ENCODE measurements at places on chromosomes 6 and 20.
A peak's percentile ranks its signal among the peaks of the same experiment; 100 is the strongest.

DNA sequence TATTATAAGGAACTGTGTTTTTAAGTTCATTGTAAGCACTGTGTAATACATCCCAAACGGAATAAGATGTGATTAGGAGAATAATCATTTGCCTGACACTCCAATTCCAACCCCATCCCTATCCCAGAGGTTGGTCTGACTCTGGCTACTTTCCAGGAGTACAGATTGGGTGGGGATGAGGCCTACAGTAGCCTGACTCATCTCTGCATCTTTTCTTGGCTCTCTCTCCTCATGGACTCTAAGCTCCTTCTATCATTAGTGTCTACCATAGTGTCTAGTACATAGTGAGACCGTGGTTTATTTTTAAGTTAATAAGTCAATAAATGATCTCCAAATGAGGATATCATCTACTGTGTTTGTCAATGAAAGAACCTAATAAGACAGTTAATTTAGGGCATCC is 92.2 kb upstream of the CNKSR3 start:
- DNase-seq: no peak

DNA sequence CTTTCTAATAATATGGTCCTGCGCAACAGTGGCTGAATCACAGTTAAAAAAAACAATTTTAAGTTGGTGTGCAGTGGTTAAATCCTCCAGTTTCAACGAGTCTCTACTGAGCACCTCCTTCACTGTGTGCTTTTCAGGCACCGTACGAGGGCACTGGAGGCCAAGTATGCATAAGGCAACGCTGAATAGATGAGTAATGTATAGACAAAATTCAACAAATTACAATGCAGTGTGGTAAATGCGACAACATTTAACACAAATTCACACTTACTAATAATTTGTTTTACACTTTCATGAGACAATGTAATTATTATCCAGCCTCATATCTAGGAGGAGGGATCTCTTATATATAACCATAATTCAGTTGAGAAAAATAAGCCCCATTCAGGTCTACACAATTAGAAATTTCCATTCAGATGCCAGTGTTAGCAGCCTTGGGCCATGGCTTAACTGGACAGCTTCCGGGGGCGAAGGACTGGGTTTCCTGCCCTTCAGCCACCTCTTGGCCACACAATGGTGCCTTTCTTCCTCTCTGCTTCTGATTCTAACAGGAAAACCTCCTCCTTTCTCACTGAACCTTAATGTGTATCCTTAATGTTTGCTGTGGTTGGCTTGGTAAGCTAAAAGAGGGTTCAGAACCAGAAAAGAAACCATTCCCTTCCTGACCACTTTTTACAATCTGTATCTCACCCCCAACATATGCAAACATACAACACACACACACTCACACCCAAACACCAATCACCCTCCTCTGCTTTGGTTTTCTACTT is 51.9 kb downstream of the B4GALT5 start:
- DNase-seq: no peak

GRCh38 chr6:140382355-140382754 is 1007.9 kb upstream of the CITED2 start:
- DNase-seq: no peak

GRCh38 chr20:13464702-13465101 is 174.0 kb downstream of the TASP1 start:
- no peak for DNase-seq

DNA sequence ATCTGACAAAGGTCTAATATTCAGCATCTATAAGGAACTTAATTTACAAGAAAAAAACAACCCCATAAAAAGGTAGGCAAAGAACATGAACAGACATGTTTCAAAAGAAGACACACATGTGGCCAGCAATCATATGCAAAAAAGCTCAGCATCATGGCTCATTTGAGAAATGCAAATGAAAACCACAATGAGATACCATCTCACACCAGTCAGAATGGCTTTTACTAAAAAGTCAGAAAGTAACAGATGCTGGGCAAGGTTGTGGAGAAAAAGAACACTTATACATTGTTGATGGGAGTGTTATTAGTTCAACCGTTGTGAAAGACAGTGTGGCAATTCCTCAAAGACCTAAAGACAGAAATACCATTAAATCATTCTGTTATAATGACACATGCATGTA is 289.9 kb upstream of the MMS22L start:
- no peak for DNase-seq

- no peak for DNase-seq
Observed at GRCh38 chr6:157172231-157172701, 151.1 kb downstream of the TMEM242 start.

DNA sequence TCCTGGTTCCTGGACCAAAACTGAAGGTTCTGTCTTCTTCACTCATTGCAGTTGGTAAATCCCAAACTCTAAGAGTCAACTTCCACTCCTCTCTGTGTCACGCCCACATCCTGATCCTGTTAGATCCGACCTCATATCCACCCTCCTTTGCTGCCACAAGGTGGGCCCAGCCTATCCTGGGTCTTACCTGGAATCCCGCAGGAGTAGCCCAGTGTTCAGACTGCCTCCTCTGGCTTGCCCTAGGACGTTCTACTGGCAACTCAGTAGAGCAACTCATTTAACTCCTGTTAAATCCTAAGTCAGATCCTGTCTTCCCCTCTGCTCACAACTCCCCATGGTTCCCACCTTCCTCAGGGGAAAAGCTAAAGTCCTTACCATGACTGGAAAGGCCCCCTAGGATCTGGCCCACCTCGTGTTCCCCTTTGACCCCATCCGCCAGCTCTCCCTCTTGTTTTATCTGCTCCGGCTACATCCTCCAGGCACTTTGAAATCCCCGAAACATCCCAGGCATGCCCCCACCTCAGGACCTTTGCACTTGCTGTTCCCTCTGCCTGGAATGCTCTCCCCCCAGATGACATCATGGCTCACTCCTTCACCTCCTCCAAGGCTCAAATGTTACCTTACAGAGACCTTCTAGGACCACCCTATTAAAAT is 43.9 kb downstream of the TFEB start:
- DNase-seq: no peak

GRCh38 chr6:10412461-10413261 is 2.2 kb downstream of the TFAP2A start:
- DNase-seq: peak; percentile 56

GRCh38 chr6:113121571-113121970 is 735.6 kb upstream of the MARCKS start:
- no peak for DNase-seq

- DNase-seq: no peak
Observed at GRCh38 chr6:157133856-157134255, 189.5 kb downstream of the TMEM242 start.

- no peak for DNase-seq
Observed at GRCh38 chr6:87692086-87692485, 9.9 kb downstream of the AKIRIN2 start.

GRCh38 chr6:156279261-156279969 is 497.8 kb upstream of the ARID1B start:
- no peak for DNase-seq

DNA sequence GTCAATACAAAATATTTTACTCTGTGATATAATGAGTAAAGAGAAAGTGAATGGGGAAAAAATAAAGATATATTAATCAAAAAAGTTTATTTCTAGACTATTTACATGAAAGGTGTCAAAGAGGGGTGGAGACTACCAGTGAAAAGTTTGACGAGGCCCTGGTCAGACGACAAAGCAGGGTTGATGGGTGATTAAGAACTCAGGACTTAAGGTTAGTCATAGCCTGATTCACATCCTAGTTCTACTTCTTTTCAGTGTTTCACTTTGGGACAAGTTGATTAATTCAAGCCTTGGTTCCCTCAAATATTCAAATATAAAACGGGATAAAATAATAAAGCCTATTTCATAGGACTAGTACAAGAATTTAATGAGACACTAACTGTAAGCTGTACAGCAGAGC is 178.2 kb upstream of the HS3ST5 start:
- DNase-seq: no peak

DNA sequence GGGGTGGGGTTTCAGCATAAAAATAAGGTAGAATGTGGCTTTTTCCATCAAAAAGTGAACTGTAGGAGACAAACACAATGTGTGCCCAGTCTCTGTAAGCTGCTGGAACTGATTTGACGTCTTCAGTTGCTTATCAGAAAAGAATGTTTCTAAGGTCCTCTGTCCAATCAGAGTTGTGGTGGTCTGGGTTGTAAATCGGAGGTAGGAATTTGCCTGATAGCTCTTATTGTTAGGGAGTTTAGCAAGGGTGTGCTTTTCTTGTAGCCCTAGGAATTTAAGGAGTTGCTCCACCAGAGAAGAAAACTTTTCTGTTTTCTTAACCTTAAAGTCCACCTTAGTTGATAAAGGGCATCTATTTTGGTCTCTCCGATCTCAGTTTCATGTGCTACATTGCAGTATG is 10.4 kb upstream of the SSTR4 start:
- DNase-seq: no peak

DNA sequence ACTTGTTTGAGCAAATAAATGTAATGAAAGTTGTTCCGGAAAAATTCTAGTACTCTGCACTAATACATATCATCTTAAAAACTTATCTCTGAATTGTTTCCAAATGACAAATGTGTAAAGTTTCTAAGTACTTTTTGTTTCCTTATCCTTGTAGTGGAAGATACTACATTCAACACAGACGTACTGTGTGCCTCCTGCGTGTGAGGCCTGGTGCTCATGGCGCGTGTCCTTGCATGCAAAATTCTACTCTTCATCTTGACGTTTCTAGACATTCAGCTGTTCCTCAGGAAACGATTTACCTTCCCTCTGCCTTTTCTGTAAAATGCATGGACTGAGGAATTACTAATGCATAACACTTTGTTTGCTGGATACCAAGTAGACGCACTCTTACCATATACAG is 11.5 kb downstream of the DLL1 start:
- DNase-seq: no peak

GRCh38 chr6:21180800-21181337 is 412.7 kb upstream of the SOX4 start:
- no peak for DNase-seq

DNA sequence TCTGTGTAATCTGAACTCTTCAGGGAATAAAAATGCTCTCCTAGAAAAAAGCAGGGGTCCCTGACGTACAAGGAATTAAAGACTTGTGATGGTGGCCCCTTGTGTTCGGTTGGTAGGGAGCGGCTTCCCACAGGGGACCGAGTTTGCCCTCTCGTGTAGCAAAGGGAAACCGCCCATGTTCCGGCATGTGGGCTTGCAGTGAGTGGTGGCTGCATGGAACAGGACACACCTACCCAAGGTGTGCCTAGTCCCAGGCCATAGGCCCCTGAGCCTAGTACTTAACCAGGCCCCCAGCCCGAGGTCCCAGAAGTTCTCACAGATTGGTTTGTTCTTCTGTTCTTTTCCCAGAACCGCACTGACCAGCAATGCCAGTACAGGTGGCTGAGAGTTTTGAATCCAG is 15.5 kb downstream of the MYBL2 start:
- no peak for DNase-seq

- DNase-seq: peak; percentile 27
Observed at GRCh38 chr20:433300-433975, 25.3 kb downstream of the RBCK1 start.

DNA sequence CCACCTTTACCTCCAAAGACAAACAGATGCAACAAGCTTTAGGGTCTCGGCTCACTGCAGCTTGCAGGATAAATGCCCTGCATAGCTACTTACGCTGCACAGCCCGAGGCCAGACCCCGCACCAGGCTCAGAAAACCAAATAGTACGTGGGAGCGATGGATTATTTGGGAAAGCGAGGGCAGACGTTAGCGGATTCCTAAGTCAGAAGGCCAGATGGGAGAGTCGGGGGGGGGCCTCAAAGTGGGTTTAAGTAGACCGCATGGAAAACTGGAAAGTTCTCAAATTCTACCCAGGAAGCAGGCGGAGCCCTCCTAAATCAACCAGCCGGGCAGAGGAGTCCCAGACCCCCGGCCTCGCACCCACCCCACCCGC is 382 bp downstream of the SFT2D1 start:
- DNase-seq: no peak

- no peak for DNase-seq
Observed at GRCh38 chr6:25083784-25084507, 148.2 kb upstream of the RIPOR2 start.

Measured in NK-92 treated with Interleukin-12 subunit alpha and Interleukin-12 subunit beta, amount 100 ng/mL, for 24 hours (cell line).